GM18507 (cell line): ENCODE measurements at places on chromosomes 7 and 10.

DNA sequence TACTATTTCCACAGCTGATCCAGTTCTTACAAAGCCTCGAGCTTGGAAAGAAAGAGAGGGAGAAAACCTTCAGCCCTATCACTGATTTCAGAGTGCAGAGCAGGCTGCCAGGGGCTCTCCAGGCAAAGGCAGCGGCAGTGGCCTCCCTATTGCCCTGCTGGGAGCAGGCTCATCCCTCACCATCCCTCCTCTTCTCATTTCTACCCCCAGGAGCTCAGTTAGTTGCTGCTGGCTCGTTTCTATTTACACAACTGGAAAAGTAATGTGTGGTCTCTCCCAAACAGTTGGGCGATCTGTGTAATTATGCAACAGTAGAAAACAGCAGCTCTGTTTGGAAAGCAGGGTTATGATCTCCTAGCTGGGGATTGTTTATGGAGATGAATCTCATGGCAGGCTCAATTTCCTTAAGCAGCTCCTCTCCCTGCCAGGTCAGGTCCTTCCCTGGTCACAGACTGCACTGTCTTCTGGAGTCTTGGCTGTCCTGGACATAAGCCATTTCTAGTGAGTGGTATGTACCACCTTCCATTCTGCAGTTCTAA is 28.7 kb upstream of the TNS3 start:
- no peak for DNase-seq

- no peak for DNase-seq
These were observed 122.9 kb downstream of the NPY start for GRCh38 chr7:24406789-24407299.

DNA sequence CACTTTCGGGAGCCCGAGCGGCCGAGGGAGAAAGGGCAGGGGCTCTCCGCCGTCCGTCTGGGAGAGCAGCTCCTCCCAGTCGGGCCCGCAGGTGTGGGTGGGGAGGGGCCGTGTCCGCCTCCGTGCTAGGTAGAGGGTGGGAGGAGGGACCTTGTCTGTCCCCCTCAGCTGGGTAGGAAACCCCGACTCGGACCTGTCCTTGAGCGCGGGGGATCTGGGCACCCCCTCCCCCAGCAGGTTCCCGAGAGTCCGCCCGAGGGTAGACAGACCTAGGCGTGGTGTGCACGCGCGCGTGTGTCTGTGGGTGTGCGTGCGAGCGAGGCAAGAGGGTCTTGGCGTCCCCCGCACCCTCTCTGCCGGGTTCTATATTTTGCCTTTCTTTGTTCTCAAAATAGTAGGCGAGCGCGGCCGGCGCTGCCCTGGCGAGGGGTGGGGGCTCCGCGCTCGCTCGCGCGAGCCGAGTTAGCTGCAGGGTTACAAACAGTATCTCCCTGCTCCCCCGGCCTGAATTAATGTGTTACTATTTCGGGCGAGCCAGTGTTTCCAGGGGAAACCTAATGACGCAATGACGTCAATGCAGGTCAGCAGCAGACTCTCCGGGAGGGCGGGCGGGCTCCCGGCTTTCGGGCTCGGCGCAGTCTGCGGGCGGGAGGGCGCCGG is 73.9 kb upstream of the LEP start:
- DNase-seq: no peak

- DNase-seq: peak; percentile 17
These were observed 106.4 kb upstream of the GJD4 start for GRCh38 chr10:35498693-35499092.

- DNase-seq: no peak
These were observed 165.7 kb downstream of the PTPN20 start for GRCh38 chr10:47076949-47077361.

GRCh38 chr7:137981668-137982067 is 20.2 kb downstream of the CREB3L2 start:
- DNase-seq: no peak

- no peak for DNase-seq
These were observed 7.5 kb downstream of the CALML3 start for GRCh38 chr10:5532307-5532605.

DNA sequence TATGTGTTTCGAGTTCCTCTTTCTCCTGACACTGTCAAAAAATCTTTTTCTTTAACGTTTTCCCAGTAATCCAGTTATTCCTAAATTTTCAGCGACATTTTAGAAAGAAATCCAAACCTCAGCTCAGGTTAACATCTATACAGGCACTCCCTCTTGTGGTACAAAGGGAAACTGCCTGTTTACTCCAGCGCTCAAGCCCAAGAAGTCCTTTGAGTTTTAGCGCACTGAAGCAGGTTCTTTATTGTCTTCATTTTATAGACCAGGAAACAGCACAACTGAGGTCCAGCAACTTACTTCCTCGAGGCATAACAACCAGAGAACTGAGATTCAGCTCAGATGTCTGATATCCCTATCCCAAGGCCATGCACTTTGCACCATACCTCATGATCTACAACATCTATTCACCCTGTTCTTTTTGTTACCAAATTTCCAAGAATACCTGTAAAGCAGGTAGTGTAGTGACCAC is 287.2 kb upstream of the MKLN1 start:
- DNase-seq: no peak

DNA sequence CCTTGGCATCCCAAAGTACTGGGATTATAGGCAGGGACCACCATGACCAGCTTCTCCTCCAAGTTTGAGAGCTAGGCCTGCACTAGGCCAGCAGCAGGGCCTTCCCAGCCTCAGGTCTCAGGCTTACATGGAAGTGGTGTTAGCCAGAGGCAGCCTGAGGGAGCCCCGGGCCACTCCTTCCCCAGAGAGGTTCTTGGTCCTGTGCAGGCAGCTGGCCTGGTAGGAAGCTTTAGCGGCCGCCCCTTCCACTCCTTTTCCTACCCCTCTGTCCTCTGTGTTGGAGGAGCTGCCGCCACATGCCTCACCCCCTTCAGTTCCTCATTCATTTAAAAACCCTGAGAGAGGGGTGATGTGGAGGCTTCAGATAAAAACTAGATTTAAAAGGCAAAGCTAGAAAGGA is 40.3 kb downstream of the TSPAN15 start:
- no peak for DNase-seq

- no peak for DNase-seq
These were observed 29.2 kb upstream of the PITRM1 start for GRCh38 chr10:3201796-3202195.

DNA sequence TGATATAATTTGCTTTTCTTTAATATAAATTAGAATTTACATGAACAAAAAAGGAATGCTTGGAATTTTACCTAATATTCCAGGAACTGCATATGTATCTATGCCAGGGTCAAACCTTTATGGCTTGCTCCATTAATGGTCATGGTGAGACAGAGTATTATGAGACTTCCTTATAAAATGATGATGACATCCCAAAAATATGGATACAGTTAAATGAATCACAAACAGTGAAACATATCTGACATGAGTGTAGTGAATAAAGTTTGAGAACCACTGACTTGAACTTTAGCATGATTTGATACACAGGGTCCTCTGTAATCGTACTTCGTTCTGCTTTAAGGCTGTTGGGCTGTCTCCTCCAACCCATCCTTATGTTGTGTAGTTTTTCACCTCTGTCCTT is 51.8 kb downstream of the MARCHF5 start:
- no peak for DNase-seq

DNA sequence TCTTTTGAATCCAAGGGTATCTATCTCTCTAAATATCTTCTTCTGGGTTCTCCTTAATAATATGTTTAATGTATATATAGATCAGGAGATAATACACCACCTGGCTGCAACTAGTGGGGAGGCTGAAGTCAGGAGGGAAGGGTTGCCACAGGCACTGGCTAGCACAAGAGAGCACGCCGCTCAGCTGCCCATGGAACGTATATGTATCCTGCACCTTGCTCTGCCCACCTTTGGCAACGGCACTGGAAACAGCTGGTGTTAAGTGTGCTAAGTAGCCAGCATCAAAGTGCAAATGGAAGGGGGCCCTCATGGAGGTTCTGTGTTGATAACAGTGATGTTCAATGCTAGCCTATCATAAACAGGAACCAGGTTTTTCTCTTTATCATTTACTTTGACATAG is 49.8 kb upstream of the FAM133B start:
- no peak for DNase-seq

- DNase-seq: no peak
These were observed 45.7 kb downstream of the ATXN7L1 start for GRCh38 chr7:105830405-105831301.

- no peak for DNase-seq
These were observed 769 bp upstream of the ELFN1 start for GRCh38 chr7:1669064-1669951.

DNA sequence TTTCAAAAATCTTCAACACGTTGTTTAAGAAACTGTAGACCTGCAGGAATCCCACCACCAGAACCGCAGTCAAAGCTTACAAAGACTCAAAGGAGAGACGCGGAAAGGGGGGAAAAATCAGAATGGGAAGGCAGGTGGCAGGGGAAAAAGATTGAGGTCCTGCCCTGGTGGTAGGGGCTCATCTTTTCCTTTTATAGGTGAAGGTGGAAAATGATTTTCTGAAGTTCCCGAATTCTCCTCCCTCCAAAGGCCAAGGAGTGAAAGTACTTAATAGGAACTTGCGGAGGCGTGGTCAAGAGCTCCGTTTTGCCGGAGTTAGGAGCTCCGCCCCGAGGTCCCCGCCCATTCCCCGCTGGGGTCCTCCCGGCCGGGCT is 724 bp downstream of the BBIP1 start:
- DNase-seq: no peak

DNA sequence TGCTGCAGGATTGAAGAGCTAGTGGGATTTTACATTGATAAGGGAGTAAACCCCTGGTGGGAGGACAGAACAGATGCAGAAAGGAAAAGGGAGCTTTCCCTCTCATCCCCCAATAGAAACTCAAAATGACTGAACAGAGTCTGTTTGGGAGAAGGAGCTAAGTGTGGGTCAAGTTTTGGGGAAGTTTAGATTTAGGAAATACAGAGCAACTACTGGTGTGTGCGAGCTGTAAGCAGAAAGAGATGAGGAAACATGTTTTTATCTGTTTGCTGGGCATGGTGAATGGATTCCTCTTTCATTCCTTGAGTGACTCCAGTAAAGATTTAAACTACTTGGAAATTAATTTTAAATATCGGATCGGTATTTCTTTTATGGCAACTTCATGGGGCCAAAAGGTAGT is 132.7 kb downstream of the AOAH start:
- no peak for DNase-seq

DNA sequence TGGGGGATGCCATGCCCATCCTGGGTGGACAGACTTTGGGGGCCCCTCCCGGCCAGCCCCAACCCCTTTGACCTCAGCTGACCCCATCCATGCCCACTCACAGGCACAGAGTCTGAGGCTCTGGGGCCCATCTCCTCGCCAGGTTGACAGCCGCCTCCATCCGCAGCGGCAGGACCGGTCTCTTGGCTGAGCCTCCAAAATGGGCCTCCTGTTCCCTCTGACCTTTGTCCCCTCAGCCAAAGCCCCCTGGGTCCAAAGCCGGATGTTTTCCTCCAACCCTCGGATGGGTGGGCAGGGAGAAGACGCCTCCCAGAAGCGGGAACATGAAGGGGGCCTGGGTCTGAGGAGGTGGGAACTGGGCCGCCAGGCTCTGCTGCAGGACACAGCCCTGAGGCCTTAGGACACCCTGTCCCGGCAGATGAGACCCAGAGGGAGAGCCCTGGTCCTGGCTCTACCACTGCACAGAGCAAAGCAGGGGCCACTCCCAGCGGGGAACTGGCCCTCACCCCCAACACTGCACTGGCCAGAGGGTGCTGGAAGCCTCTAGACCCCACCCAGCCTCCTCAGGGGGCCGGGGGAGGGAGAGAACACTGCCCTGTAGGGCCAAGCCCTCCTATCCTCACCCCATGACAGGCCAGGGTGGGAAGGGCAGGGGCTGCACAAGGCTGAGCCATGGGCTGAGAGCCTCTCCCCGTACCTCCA is 12.6 kb downstream of the PDGFA start:
- no peak for DNase-seq

DNA sequence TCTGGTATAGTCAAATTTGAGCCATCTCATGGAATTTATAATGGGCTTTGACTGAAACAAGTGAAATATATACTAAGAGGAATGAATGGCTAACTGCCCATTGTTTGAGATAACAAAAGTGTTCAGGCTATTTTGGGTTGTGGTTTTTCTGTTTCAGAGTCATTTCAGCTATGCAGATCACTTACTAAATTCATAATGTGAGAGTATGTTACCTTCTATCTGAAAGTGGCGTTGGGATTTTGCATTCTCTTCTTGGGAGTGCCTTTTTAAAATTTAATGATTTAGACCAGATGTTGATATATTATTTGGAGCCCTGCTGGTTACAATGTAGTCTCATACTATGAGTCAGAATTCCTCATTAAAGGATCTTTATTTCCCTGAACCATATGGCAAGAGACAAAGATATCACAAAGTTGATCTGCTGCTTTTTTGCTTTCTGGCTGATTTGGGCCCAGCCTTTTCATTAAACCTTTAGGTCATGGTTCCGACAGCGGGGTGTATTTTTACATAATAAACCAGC is 10.4 kb downstream of the VCL start:
- no peak for DNase-seq

DNA sequence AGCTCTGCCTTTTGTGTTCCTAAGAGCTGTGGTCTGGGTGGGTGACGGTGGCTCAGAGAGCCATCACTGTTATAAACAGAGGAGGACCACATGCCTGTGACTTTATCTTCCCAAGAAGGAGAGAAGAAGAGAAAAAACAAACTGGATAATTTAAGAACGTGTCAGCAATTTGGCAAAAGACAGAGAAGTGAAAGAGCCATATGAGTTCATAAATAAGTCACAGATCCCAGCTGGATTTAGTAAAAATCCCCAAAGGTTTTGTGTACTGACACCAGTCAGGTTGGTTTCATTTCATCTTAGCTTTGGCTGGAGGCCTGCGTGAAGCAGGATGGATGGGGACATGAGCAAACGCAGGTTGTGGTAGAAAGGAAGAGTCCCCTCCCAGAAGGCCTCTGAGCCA is 120.7 kb downstream of the CXCL12 start:
- DNase-seq: no peak

DNA sequence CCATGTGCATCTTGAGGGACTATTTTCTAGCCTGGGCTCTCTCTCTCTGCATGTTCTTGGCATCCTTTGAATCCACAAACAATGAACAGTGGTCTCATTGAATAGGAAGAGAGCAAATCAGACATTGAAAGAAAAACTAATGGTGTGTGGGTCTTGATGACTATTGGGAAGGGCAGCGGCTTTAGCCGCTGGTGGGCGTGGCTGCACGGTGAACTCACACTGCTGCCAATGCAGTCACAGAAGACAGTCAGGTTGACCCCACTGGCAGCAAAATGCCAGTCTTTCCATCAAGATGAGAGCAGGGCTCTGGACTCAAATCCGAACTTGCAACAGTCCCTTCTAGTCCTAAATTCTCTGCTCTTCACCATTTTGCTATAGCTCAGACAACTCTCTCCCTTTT is 91.0 kb downstream of the ADARB2 start:
- no peak for DNase-seq

- no peak for DNase-seq
These were observed 108.0 kb upstream of the PPP2R2D start for GRCh38 chr10:131792809-131793208.
